Anterior cingulate cortex (tissue), 58 donors: ENCODE measurements at places on chromosomes 4 and X.

- no peak for DNase-seq
Observed at GRCh38 chrX:109848461-109849050, 115.5 kb upstream of the ACSL4 start.

DNA sequence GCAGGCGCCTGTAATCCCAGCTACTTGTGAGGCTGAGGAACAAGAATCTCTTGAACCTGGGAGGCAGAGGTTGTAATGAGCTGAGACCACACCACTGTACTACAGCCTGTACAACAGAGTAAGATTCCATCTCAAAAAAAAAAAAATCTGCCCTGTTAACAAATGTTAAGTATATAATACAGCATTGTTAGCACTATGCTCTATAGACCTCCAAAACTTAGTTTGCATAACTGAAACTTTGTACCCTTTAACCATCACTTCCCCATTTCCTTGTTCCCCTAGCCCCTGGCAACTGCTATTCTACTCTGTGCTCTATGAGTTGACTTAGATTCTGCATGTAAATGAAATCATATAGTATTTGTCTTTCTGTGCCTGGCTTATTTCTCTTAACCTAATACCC is 76.7 kb downstream of the TAB3 start:
- no peak for DNase-seq

GRCh38 chrX:133923548-133923947 is 61.8 kb downstream of the GPC3 start:
- no peak for DNase-seq

DNA sequence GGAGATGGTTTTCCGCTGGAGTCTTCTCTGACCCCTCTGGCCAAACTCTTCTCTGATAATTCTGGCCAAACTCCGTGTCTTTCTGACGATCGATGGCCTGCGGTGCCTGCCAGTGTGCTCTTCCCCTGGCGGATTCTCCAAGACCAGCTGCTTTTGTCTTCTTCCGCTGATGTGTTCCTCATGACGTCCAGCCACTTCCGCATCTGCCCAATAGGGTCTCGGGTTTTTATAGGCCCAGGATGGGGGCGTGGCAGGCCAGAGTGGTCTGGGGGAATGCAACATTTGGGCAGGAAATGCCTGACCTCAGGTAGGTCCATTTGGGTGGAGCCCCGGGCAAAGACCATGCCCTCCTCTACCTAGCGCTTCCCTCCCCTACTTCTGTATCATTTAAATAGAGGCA is 1542.1 kb downstream of the STIM2 start:
- no peak for DNase-seq

- DNase-seq, result no peak
Observed at GRCh38 chrX:112835019-112835418, 5.6 kb downstream of the AMOT start.

DNA sequence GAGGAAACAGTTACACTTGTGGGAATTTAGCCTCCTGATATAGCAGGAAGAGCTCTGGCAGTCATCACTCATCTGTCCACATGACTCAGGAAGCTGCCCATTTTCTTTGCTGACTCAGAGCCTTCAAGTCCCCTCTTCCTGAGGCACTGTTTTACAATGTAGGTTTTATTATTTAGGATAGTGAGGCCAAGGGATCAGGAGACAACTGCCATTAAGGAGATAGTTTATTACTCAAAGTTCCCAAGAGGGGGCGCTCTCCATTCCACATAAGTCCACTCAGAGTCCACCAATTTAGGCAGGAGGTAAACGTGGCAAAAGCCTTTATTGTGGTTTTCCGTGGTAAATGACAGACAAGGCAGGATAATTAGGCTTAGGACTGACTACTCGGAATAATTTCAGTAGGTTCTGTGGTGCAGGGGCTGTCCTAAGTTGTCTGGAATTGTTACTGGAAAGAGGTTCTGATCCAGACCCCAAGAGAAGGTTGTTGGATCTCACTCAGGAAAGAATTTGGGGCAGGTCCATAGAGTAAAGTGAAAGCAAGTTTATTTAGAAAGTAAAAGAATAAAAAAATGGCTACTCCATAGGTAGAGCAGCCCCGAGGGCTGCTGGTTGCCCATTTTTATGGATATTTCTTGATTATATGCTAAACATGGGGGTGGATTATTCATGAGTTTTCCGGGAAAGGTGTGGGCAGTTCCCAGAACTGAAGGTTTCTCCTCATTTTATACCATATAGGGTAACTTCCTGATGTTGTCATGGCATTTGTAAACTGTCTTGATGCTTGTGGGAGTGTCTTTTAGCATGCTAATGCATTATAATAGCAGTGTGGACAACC is 96.0 kb upstream of the RAB40AL start:
- no peak for DNase-seq

DNA sequence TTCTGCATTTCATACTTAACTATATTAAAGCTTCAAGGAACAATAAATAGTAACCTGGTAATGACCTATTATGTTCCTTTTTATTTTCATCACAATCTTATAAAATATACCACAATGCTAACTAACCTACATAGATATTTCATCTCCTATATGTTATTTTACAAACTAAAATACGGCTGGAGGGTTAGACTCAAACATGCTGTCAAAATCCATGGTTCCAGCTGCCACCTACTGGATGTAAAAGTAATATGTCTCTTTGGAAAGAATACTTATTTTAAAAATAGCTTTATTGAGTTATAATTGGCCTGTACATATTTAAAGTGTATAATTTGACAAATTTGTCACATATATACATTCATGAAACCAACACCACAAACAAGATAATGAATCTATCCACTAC is 15.0 kb downstream of the RGN start:
- DNase-seq, result no peak

DNA sequence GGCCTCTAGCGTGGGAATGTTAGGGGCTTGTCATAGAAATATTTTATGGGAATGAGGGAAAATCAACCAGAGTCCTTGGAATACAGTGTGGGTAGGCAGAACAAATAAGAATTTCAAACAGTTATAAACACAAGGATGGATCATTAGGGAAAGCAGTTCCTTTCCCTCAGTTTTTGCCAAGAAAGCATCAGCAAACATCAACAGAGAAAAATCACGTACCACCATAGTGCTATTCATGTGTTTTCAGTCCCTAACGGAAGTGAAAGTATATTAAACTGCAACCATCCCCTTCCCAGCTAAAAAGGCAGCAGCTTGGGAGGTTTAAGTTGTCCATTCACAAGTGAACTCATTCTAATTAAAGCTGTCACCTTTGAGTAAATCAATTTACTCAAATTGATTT is 334.4 kb upstream of the PCDH18 start:
- no peak for DNase-seq

DNA sequence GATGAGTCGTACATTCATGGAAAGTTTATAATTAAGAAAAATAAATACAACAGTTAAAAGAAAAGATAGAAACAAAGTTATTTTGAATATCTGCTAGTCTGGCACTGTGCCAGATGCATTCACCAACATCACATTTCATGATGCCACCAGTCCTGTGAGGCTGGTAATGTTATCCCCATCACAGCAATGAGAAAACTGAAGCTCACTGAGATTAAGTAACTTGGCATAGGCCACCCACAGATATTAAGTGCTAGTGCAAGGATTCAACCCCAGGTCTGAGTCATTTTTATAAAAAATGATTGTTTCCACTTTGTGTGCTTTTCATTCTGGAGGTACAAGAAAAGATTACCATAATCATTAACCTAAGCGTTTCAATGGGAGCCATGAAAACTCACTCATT is 65.0 kb upstream of the IL15 start:
- DNase-seq, result no peak

DNA sequence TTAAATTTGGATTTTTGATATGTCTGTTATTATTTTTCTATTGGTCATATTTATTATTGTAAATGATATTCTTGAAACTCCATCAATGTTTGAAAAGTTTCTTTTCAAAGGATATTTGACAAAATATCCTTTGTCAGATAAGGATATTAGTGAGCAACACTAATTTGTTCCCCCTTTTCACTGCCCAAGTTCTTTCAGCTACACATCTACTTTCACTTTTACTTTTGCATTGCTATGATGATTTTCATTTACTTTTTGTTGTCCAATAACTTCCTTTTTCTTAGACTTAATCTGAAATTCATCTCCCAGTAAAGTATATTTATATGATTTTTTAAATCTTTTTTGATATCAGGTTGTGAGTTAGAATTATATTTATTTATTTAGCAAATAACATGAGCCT is 542.3 kb upstream of the ADGRL3 start:
- no peak for DNase-seq

DNA sequence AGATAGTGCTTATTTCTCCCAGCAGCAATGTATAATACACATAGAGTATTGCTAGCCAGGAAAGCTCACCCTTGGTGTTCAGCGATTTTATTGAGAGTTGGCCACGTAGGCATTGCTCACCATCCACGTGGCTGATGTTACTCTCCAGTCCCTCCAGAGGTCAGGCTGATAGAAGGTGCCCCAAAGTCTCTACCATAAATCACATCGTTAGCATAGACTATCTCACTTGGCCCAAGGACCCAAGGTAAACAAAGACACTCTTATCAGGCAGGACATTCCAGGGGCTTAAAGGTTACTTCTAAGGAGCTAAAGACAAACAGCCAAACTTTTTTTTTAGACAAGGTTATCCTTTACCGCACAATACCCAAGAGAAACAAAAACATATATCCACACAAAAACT is 30.3 kb upstream of the RGN start:
- DNase-seq, result no peak

DNA sequence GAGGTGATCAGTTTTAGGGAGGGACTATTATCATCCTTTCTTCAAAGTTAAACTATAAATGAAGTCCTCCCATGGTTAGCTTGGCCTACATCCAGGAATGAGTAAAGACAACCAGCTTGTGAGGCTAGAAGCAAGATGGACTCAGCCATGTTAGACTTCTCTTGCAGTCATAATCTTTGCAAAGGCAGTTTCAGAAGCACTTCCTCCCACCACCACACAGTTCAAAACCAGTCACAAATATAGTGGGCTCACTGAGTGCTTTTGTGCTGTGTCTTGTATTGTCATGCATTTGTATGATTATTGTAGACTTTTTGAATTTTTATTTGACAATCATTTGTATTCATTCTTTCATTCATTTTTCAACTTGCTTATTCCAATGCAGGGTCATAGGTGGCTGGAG is 204.5 kb downstream of the ZNF674 start:
- no peak for DNase-seq

DNA sequence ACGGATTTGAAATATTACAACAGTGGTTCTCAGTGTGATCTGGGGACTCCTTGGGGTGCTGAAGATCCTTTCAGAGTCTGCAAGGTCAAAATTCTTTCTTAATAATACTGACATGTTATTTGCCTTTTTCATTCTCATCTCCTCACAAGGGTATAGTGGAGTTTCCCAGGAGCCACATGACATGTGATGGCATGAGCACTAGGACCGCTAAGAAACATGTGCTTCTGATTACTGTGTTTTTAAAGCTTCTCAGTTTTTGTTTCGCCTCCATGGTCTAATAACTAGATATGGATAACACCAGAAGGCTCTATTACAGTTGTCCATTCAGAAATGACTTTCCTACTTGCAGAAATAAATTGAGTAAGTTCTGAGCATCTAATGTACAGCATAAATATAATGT is 156.1 kb downstream of the RAB28 start:
- DNase-seq, result no peak

- DNase-seq, result no peak
Observed at GRCh38 chr4:167578906-167579305, 344.6 kb upstream of the SPOCK3 start.

DNA sequence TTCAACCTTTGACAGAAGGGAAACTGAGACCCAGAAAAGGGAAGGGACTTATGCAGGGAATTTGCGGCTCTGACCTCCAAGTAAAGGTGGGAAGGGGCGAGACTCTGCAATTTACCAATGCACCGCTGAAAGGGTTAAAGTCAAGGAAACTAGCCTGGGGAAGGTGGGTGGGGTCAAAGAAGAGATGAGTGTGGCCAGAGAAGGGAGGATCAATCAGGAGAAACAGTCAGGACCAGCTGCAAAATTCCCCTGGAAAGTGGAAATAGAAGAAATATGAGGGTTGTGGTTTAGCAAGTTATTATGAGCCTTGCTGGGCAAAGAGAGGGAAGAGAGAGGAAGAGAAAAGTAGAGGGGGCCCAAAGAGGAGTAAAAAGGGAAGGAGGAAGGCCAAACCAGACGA is 30.5 kb downstream of the STARD8 start:
- no peak for DNase-seq
